ENCODE measurements at places on chromosomes 16 and 17.

- DNase-seq: no peak
These were observed 701 bp upstream of the MRC2 start for GRCh38 chr17:62626719-62627218.

- no peak for DNase-seq
These were observed 27.8 kb upstream of the GHDC start for GRCh38 chr17:42221886-42222745.

DNA sequence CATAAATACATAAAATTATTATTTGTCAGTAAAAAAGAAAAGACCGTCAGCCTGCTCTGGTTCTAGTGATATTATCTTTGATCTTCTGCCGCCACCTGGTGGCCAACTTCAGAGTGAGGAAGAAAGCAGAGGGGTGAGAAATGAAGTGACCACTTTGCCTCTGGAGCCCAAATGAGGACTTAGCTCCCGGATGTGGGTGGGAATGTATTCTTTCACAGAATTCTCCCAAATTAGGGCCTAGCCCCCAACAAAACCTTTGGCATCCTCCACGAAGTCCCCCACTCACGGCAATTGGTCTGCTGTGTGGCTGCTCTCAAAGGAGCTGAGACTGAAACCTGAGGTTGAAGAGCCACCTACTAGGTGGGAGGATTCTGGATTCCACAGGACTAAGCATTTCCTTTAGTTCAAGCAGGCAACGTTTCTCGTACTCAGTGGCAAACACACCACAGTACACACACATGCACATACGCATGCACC lies 4.9 kb upstream of the ZNF267 start:
- DNase-seq: peak; percentile 64

- no peak for DNase-seq
These were observed 2.2 kb upstream of the KRTAP9-3 start for GRCh38 chr17:41230094-41230493.

DNA sequence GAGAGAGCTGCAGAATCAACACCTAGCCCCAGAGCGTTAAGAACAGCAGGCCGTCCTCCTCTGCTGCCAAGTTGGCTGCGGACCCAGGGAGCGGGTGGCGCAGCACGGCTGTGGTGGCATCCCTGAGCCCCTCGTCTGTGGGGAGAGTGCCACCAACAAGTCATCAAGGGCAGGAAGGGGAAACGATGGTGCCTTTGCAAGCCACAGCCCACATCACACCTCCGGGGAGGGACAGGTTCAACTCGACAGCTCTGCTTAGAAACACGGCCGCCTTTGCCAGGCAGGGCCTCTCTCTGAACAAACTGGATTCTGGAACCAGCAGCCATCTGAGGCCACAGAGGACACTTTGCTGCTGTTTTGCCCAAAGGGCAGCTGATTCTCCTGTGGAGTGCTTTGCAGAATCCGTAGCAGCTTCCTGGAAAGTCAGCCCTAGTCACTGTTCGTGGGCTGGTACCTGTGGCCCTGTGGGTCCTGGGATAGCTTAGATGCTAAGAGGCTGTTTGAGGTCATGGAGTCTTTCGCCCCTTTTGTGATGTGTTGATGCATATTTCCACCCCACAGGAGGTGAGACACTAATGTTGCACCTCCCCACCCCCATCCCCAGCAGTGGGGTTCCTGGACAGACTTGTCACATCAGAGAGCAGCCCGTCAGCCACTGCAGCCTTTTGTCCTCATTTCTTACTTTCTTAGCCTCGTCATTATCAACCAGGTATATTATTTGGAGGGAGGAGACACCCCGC lies 270.6 kb downstream of the CPPED1 start:
- no peak for DNase-seq

- DNase-seq: no peak
These were observed 14.2 kb downstream of the OSBPL7 start for GRCh38 chr17:47807421-47807820.

DNA sequence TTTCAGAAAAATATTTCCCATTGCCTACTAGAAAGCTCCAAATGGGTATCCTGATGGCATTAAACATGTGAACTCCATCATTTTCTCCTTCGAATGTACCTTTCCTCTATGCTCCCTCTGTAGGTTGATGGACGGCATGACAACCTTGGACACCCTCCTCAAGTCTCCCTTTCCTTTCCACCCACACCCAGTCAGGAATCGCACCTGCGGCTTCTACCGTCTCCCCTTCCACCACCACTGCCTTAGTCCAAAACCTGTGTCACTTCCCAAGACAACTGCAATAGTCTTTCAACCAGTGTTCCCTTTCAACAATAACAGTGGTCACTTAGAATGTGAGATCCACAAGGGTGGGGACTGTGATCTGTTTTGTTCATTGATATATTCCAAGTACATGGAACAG lies 233.1 kb upstream of the AXIN2 start:
- no peak for DNase-seq

- DNase-seq: no peak
These were observed at the start of gene SPNS3 for GRCh38 chr17:4433515-4434031. TSS of gene SPNS3 (plus strand) at chr17:4433940. CDS start at chr17:4433968, 28 bp downstream.

DNA sequence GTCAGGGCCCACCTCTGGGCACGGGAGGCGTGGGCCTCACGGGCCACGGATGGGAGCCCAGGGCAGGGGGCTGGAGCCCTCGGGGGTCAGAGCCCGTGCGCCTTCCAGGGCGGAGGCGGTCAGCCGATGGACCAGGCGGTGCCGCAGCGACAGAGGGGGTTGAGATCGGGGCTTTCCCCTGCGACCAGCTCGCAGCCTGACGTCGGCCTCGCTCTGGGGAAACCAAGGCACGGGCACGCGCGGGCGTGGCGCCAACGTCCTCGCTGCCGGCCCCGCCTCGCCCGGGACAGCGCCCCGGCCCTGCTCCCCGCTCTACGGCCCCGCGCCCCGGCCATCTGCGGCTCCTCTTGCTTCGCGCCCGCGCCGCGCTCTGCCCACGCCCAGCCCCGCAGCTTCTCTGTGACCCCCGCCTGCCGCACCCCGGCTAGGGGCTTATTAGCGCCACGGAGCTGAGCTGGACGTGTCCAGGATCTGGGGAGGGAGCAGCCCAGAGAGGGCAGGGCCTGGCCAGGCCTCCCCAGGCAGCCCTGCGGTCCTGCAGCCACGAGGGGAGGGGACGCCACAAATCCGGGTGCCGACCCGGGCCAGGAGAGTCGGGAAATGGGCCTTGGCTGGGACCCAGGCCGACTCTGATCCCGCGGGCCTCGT lies 13.5 kb downstream of the ACTG1 start:
- no peak for DNase-seq

DNA sequence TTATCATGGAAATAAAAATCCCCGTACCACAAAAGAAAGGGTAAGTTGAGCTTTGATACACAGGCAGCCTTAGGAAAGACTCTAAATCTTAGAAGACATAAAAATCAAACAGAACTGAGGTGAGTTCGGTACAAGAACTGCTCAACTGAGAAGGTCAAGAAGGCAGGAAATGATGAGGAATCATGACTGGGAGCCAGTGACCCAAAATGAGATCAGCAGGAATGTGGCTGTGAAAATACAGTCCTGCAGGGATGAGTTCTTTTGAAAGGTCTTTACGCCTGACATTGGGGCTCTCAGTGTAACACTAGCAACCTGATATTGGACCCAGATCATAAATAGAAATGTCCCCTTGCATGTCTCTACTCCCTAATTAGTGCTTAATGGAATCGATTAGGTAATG lies 56.3 kb upstream of the CDH11 start:
- no peak for DNase-seq

DNA sequence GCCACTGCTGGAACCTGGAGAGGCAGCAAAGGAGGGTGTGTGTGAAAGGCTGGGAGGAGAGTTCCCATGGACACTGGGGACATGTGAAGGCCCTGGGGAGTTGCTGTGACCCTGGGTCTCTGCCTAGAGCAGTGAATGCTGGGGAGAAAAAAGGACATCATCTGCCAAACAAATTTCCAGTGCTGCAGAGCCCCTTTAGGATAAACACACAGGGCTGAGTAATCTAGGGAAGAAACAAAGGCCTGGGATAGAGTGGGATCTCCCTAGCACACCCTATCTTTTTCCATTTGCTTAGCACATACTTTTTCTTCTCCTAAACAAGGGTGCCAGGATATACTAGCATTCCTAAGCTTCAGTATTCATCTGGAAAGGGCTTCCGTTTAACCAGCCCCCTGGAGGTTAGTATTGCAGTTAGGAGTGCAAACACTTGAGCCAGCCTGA lies 3.3 kb upstream of the HIGD1B start:
- no peak for DNase-seq

DNA sequence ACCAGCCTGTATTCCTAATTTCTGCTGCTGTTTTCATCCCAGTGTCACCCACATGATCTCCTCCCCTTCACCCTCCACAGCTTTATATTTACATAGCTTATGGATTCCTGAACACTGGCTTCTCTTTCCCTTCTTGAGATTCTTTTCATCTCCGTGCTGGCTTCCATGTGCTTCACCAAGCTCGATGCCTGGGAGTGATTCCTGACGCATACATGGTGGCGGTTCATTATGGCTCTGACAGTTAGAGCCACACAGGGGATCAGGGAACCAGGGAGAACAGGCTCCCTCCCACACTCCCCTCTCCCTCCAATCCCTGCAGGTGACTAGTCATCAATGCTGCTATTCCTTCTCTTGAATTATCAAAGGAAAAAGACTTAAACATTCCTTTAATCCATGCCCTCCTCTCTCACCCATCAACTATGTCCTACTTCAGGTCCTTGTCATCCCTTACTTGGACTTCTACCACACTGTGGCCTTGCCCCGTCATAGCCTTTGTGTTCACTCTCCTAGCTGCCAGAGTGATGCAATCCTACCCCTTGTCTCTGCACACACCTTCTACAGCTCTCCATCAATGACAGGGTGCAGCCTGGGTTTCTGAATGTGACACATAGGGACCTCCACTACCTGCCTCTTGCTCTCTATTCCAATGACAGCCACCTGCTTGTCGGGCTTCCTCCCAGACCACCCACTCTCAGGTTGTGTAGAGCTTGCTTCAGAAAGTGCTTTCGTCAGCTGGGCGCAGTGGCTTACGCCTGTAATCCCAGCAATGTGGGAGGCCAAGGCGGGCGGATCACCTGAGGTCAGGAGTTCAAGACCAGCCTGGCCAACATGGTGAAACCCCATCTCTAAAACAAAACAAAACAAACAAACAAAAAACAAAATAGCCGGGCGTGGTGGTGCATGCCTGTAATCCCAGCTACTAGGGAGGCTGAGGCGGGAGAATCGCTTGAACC lies 43.6 kb downstream of the MYH13 start:
- DNase-seq: no peak

- no peak for DNase-seq
These were observed 98.5 kb downstream of the RAP1GAP2 start for GRCh38 chr17:2894782-2895181.

DNA sequence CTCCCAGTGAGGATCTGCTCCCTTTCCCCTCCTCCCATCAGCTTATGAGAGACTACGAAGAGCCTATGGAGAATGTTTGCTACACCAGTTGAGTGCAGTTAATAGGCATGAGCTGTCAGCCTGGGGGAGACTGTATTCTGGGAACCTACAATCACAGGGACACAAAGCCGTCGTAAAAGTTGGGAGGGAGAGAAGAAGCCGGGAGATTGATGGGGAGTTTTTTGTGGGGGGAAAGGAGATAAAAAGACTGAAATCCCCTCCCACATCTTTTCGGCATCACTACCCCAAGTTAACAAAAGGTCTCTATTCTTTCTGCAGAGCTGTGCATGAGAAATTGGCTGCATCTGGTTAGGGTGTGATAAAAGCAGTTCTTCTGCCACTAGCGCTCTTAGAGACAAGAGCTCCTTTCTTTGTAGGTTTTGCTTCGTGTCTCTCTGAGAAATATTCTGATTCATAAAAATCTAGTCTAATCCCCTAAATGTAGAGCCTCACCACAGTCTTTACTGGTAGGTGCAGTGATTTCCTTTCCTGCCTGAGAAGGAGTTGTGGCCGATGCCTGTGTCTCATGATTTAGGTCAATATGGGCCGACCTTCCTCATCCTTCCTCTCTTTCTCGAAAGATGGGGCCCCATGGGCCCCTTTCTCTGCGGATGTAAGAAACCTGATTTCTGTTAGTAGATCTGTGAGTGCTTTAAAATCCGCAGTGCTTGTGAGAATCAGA lies 77.4 kb downstream of the BPTF start:
- DNase-seq: no peak

- DNase-seq: no peak
These were observed 7.5 kb downstream of the CFAP97D1 start for GRCh38 chr17:43787728-43788127.

DNA sequence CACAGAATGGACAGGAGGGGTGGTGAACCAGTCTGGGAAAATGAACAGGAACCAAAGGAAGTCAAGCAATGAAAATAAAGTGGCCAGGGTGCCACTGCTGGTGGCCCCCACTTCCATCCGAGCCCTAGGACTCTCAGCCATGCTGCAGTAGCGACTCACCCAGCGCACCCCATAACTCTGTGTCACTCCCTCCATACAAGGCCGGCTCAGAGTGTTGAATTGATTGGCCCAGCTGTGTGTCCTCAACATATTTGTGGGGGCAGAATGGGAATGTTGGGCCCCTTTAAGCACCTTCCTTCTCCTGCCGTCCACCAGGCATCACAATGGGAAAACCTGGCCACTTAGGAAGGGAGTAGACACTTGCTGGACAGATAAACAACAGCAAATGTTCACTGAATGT lies 169.0 kb upstream of the SDK2 start:
- no peak for DNase-seq

- no peak for DNase-seq
These were observed 55.6 kb upstream of the MAP3K14 start for GRCh38 chr17:45372325-45372869.

GRCh38 chr17:57868007-57868909 lies 18.4 kb upstream of the MRPS23 start:
- DNase-seq: no peak

- no peak for DNase-seq
These were observed 53.7 kb upstream of the LGALS9 start for GRCh38 chr17:27577121-27577761.

DNA sequence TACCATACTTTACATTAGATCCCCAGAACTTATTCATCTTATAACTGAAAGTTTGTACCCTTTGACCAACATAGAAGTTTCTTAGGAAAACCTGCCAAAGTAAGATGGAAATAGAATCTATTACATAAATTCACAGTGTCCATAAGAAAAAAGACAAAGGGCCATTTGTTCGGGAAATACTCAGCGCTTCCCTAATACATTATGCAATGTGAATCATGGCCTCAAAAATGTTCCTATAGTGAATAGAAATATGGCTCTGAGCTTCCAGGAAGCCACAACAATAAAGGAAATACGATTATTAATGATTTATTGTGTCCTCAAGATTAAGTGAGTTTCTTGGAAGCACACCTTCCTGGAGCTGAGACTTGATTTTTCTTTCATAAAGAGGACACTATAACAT lies 51.5 kb downstream of the GPRC5B start:
- DNase-seq: no peak

- no peak for DNase-seq
These were observed 16.0 kb upstream of the CCL17 start for GRCh38 chr16:57388359-57389086.

- no peak for DNase-seq
These were observed 21.9 kb downstream of the KIF2B start for GRCh38 chr17:53844491-53845107.

DNA sequence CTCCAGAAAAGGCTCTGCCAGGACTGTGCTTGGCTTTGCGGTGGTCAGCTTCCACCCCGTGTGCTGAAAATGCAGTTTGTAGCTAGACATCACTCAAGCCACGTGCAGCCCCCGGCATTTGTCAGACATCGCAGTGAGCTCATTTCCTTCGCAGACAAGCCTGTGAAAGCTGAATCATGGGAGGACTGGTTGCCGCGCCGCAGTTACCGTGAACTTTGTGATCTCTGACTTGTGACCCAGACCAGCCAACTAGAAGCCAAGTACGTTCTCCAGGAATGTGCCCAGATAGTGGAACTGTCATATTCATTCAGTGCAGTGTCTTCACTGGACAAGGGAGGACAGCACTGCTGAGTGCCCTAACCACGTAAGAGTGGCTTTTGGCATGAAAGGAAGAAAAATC lies 58.1 kb downstream of the NDE1 start:
- DNase-seq: no peak

GRCh38 chr17:75666959-75667790 lies at the start of the genes RECQL5 and SAP30BP:
TSS of gene RECQL5 (minus strand) at chr17:75667154. CDS start at chr17:75666557, 597 bp downstream.
TSS of gene SAP30BP (plus strand) at chr17:75667338. CDS start at chr17:75667373, 35 bp downstream.
- DNase-seq: peak; percentile 96

All from stimulated activated CD8-positive, alpha-beta memory T cell treated with anti-CD3 and anti-CD28 coated beads, Interleukin-4, amount 100 ng/mL, for 1 hour (primary cell).